ENCODE measurements at places on chromosomes 5 and 9.

GRCh38 chr9:136328622-136329041 lies 1.3 kb downstream of the GPSM1 start:
- DNase-seq: no peak

- no peak for DNase-seq
Observed at GRCh38 chr9:6790866-6791265, 33.1 kb downstream of the KDM4C start.

DNA sequence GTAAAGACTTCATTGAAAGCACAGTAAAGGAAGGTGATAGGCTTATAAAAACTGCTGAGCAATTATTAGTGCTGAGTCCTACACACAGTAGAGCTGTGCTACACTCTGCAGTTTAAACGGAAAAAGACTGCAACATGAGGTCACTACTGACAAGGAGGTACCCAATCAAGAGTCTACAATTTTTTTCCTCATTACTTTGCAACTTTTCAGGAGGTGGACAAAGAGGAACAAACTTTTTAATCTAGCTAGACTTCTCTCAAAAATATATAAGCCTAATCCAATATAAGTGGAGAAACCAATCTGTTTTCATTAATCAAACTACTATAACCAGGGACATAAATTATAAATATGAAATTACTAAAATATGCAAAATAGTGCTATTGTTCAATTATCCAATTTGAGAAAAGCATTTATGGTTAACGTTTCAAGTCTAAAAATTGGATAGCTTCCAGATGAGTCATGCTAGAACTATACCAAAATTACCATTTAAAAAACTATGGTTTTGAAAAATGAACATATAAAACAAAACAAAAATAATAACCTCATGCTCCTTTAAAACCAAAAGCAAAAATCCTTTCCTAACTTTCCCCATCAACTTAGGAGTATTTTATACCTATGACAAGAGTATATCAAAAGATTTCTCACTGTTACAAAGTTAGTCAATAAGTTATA lies 37.7 kb downstream of the FAM13B start:
- peak; percentile 30 for DNase-seq

- no peak for DNase-seq
Observed at GRCh38 chr5:159041444-159042198, 58.1 kb downstream of the EBF1 start.

GRCh38 chr5:117942861-117943519 lies 1045.4 kb downstream of the DTWD2 start:
- DNase-seq: no peak

GRCh38 chr5:114243281-114243971 lies 118.4 kb upstream of the KCNN2 start:
- DNase-seq: no peak

DNA sequence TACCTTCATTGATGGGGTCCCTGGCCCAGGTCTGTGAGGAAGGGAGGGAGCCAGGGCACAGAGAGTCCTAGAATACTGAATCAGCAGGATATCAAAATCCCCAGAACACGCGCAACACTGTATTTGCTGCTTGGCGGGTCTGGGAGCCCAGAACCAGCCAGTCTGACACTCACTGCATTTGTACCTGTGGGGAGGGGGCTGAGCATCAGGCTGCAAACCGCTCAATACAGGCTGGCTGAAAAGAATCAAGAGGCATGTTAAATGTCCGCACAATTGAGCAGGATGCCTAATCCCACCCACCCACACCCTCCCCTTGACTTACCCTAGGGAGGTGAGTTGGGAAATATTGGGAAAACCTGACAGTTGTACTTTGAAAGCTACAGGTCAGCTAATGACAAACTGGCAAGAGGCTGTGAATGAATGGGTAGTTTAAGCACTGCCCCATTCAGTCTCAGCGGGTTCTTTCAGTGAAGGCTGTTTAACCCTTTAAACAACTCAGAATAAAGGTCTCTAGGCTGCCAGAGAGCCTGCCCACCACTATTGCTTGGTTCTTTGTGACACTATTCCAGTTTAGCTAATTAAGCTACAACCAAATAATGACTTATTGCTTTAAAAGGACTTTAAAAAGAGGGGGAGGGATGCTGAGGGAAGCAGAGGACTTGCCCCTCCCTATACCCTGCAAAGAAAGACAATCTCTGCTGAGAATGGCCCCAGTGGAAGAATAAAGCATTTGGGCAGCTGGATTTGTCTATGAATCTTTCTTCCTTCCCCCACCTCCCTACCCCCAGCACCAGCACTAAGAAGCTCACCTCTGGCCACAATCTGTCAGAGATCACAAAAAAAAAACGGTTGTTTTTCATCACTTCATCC lies 5.0 kb downstream of the SPRY4 start:
- DNase-seq: no peak

DNA sequence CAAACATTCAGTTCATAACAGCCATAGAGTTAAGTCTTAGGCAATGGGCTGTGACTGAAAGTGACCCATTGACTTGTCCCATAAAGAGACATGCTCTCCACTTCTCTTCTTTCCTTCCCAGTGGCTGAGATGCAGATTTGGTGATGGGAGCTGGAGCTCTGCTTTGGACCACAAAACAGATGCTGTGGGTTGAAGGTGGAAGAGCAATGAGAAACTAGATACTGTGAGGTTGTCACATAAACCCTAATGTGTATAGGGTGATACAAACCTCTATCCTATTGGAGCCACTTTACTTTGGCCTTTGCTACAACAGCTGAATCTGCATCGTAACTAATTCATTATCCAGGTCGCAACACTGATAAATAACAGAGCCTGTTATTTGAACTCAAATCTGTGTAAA lies 192.0 kb downstream of the TTC39B start:
- DNase-seq: no peak

GRCh38 chr9:133584559-133585476 lies 24.4 kb downstream of the FAM163B start:
- peak; percentile 76 for DNase-seq

DNA sequence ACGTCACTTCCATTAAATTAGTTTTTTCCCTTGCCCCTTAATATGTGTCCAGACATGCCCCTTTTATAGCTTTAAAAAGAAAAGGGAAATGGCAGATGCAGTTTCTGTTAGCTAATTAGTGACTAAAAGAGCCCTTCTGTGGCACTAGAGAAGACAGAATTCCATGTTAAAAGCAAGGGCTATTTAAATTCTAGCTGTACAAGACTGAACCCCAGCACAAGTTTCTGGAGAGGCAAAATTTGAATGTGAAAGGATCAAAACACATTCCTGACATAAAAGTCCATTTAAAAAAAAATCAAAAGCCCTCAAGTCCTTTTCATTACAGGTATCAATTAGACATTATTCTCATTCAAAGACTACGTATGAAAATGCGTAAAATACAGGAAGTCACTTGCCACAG lies 78.7 kb downstream of the HAPLN1 start:
- no peak for DNase-seq

- DNase-seq: no peak
Observed at GRCh38 chr9:1701113-1701512, 314.0 kb upstream of the SMARCA2 start.

GRCh38 chr9:106577121-106577520 lies 285.8 kb upstream of the ZNF462 start:
- no peak for DNase-seq

DNA sequence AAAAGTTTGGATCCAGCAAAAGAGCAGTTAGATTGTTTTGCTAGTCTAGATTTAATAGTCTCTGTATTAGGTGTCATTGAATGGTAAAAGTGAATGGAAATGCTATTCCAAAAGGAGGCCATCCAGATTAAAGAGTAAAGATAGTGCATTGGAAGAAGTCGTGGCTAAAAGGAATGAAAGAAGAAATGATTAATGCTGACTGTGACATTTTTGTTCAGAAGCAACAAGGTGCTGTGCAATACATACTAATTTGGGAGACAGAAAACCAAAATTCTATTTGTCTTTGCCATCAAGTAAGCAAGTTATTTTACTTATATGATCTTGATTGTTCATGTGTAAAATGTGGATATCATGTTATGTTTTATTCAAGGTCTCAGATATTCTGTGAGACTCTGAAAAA lies 85.1 kb downstream of the GPBP1 start:
- DNase-seq: no peak

DNA sequence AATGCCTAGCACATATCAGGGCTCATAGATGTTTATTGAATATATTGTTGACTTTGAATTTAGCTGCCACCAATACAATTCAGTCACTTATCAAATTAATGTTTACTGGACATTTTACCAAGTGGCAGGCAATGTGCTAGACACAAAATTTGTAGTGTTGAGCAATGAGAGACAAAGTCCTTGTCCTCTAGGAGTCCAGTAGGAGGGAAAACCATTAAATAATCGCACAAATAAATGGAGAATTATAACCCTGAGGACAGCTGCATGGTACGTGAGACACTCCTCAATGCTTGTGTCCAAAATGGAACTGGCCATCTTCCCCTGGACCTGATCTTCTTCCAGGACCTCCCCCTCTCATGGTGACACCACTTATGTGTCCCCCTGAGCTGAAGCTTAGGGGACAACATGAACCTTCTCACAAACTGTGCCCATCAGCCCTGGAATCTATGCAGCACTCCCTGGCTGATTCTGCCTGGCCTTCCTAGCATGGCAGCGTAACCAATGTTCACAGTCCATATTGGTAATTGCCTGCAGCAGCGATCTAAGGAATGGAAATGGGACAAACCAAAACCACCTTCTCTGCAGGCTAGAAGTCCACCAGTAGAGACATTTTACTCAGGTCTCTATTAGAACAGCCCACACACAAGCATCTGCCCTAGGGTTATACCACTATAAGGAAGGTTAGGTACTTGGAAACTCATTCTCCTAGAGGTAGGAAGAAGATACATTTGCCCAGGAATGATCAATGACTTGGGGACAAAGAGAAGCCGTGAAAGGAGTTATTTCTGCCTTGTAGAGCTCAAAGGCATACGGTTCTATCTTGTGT lies 75.5 kb downstream of the FGF1 start:
- DNase-seq: no peak

GRCh38 chr9:29548436-29548835 lies 1975.2 kb upstream of the C9orf72 start:
- DNase-seq: no peak

DNA sequence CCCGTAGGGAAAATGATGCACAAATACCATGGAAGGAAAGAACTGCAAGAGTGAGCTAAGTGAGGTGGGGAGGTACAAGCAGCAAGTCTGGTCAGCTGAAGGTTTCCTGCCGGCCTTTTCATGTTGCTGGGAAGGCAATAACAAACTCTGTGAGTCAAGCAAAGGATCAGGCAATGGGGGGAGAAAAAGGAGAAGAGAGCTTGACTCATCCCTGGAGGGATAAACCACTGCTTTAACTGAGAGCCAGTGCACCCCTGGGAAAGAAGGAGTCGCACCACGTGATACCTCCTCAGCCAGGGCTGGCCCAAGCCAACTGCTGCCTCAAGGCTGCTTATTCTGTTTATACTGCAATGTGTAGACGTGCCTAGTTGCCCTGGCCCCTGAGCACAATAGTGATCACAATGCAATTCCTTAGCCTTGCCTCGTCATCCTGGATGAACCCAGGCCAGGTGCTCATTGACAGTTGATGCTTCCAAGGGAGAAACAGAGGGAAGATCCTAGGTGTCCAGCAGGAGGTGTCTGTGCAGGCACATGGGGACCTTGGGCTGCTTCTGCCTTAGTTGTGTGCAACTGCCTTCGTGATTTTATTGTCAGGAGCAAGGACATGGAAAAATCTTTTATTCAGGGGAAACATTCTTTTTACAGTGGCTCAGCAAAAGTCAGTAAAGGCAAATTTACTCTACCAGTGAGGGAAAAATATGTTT lies 203.0 kb upstream of the TUT7 start:
- DNase-seq: no peak

DNA sequence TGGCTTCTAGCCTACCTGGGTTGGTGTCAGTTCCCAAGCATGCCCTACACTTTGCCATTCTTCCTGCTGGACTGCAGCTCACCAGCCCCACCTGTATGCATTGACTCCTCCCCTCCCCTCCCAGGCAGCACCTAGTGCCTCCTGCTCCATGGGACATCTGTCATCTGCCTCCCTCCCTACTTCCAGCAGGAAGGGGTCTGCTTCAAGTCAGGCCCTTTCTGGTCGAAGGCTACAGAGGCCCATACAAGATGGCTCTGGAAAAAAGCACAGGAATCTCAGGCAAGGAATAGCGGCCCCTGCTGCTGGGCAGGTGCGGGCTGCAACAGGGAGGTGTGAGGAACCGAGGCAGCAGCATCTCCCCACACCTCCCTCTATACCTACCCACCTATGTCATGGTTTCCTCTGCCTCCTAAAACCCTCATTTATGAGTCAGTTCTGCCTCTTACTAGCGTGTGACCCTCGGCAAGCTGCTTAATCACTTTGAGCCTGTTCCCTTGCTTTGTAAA lies 19.7 kb downstream of the WWC1 start:
- DNase-seq: no peak

DNA sequence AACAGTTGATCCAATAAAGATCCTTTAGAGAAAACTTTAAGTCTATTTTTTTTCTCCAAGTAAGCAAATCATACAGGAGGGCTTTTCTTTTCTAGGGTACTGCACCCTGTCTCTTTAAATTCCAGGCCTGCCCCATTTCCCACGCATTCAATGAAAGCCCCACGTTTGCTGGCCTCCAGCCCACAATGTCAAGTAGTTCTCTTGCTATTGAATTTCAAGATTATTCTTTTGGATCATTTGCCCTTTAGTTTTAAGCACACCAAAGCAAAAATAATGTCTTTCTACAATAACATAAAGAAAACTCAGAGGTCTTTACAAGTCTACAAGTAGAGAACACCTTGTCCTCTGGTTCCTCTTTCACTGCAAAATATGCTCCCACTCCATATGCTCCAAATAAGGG lies 15.6 kb downstream of the MLLT3 start:
- DNase-seq: no peak

- DNase-seq: no peak
Observed at GRCh38 chr9:121929893-121930875, 162.9 kb downstream of the TTLL11 start.

GRCh38 chr5:178298283-178298807 lies 65.7 kb upstream of the PHYKPL start:
- no peak for DNase-seq

GRCh38 chr9:107953556-107954125 lies 464.1 kb upstream of the KLF4 start:
- DNase-seq: no peak

- DNase-seq: peak; percentile 4
Observed at GRCh38 chr9:14961372-14962068, 51.3 kb upstream of the FREM1 start.
